ENCODE measurements at places on chromosomes 2 and 18. TPM values are rescaled to one million over a fixed set of nuclear protein-coding genes. Genes with fewer than 3 reads are reported as not detected.
A peak's percentile ranks its signal among the peaks of the same experiment; 100 is the strongest.

Gene MAP3K19
- not detected for total RNA-seq

DNA sequence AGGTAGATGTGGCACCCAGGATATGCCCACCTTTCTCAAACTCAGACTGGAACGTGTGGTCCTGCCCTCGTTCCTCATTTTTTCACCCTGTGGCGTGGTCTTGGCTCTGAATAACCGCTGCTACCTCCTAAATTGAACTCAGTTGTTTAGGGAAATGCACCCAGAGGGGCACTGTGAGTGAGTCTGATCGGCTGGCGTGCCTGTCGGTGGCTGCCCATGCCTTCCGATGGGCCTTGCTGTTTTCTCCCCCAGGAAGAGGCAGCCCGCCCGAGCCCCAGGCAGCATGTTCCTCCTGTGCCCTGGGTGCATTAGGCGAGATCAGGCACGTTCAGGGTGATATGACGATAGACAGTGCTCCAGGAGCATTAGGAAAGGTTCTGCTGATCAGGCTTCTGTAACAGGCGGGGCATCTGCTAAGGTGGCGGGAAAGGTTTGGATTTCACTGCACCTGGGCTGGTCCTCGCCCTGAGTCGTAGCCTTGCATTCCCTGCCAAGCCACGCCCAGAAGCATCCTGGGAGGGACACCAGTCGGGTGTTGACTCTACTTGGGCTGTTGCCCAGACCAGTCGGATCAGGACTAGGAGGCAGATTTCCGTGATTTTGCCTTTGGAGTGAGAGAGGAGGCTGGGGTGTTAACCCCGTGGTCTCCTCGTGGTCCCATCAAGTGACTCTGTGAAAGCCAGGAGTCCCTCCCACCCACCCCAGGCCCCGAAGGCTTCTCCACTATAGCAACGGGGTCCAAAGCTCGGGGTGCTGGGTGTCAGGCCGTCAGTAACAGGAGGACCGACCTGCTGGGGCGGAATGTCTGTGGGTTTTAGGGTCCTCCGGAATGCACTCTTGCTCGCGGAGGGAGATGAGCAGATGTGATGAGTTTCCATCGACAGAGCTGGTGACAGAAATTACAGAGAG is 75.1 kb downstream of the SH3BP4 start:
- no peak overlapping the region for H3K27ac ChIP-seq
- DNase-seq: peak; percentile 64

Gene TNFRSF11A
- 0.72 TPM for total RNA-seq

Gene IGFBP5
- 116 TPM for total RNA-seq

- no peaks in the 10 kb centered on the region for H3K4me1 ChIP-seq
- no peak for DNase-seq
- H3K27me3 ChIP-seq: no peaks in the 10 kb centered on the region
- no peak overlapping the region for H3K4me3 ChIP-seq
Measured at GRCh38 chr2:195359043-195359735, 297.8 kb upstream of the SLC39A10 start.

- H3K36me3 ChIP-seq: no peaks in the 10 kb centered on the region
- DNase-seq: peak; percentile 77
- no peaks in the 10 kb centered on the region for H3K27me3 ChIP-seq
- H3K4me3 ChIP-seq: no peak overlapping the region
- peak overlapping the region; percentile 76 for H3K27ac ChIP-seq
Measured at GRCh38 chr2:105488285-105488684, 89.4 kb upstream of the FHL2 start.

GRCh38 chr18:75478996-75479880 is 51.7 kb upstream of the SMIM21 start:
- no peak for DNase-seq
- no peaks in the 10 kb centered on the region for H3K4me1 ChIP-seq
- no peak overlapping the region for H3K27ac ChIP-seq
- no peak overlapping the region for H3K4me3 ChIP-seq
- no peaks in the 10 kb centered on the region for H3K36me3 ChIP-seq
- H3K27me3 ChIP-seq: no peaks in the 10 kb centered on the region

DNA sequence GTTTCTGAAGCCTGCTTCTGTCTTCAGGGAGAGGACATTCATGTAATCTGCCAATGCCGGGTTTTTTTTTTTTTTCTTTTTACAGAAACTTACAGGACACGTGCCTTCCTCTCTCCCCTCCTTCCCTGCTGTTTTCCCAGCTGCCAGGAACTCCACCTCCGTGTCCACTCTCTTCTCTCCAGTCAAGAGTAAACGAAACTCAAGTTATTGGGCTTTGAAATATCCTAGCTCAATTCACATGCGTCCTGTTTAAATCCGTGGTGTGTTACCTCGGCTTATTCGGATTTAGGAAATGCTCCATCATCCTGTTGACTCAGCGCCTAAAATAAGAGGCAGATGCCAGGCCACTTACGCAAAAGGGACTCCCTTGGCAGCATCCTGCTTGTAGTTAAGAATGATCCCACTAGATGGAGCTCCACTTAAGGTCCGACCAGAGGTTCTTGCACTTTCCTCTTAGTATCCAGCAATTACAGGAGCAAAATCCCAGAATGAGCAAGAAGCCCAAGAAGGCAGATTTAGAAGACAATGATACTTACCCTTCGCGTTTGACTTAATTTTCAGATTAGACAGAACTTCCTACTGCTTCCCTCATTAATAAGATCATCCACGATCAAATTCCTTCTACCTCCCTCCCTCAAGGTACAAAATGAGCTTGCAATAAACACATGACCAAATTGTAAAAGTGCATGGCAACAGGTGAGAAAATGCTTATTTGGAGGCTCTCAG is 97.2 kb upstream of the ZCCHC2 start:
- H3K36me3 ChIP-seq: no peaks in the 10 kb centered on the region
- no peaks in the 10 kb centered on the region for H3K27me3 ChIP-seq
- peak; percentile 94 for DNase-seq
- peaks cover 16% of the 10 kb centered on the region for H3K4me1 ChIP-seq
- H3K27ac ChIP-seq: peak overlapping the region; percentile 92

- no peaks in the 10 kb centered on the region for H3K27me3 ChIP-seq
- no peak overlapping the region for H3K4me3 ChIP-seq
- no peaks in the 10 kb centered on the region for H3K36me3 ChIP-seq
- DNase-seq: no peak
- H3K4me1 ChIP-seq: peaks cover 8% of the 10 kb centered on the region
Measured at GRCh38 chr2:207801259-207801658, 31.6 kb upstream of the FZD5 start.

DNA sequence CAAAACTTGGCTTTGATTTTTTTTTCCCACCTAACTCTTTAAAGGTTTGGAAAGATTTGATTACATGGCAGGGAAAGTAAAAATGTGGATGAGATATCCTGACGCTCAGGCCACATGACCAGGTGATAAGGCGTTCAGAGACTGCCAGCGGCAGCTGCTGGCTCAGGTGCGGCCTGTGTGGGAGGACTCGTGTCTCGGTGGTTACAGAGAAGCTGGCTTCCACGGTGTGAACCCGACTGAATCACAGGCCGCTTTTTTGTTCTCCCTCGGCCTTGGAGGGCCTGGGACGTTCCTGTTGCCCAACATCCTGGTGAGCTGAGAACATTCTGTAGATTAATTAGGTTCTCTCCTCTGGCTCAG is 124.2 kb upstream of the ZNF516 start:
- DNase-seq: no peak
- H3K4me3 ChIP-seq: no peak overlapping the region

- H3K27me3 ChIP-seq: peaks cover 3% of the 10 kb centered on the region
- no peak overlapping the region for H3K4me3 ChIP-seq
- H3K36me3 ChIP-seq: no peaks in the 10 kb centered on the region
- no peak overlapping the region for H3K27ac ChIP-seq
- no peak for DNase-seq
- no peaks in the 10 kb centered on the region for H3K4me1 ChIP-seq
Measured at GRCh38 chr2:152924722-152925121, 206.3 kb downstream of the ARL6IP6 start.

Gene PPP1R1C
- total RNA-seq: 44.1 TPM

Gene ESCO1
- 10.0 TPM for total RNA-seq

GRCh38 chr2:229414631-229415030 is 143.5 kb upstream of the PID1 start:
- H3K27me3 ChIP-seq: no peaks in the 10 kb centered on the region
- no peaks in the 10 kb centered on the region for H3K4me1 ChIP-seq
- no peaks in the 10 kb centered on the region for H3K36me3 ChIP-seq
- no peak for DNase-seq
- no peak overlapping the region for H3K27ac ChIP-seq

GRCh38 chr18:2963048-2963447 is 49.9 kb downstream of the LPIN2 start:
- H3K4me1 ChIP-seq: peaks cover 58% of the 10 kb centered on the region
- no peaks in the 10 kb centered on the region for H3K36me3 ChIP-seq
- no peak for DNase-seq
- H3K27me3 ChIP-seq: no peaks in the 10 kb centered on the region

Gene RGPD4
- total RNA-seq: not detected

DNA sequence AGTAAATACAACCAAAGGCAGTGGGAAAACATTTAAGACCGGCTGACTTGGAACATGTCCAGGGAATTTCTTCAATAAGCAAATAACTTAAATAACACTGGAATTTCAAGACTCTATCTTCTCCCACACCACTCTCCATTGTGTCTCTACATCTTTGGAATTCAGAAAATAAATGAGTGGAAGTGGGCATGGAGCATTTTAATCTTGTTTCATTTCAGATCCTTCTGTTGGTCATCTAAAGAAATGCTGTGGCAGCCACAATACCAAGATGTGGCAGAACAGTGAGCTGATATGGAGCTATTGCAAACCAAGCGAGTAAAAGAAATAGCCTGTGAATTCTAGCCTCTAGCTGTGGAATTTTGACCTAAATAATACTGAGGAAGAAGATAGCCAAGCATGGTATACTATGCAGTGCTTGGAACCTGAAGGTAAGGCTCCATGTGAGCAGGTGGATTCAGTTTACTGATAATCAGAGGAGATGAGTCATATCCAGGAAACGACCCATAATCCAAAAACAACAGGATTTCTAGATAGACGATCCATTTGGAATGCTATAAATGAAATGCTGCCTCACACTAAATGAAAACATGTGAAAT is 157.1 kb upstream of the SCN7A start:
- no peak overlapping the region for H3K27ac ChIP-seq
- no peaks in the 10 kb centered on the region for H3K27me3 ChIP-seq
- no peaks in the 10 kb centered on the region for H3K36me3 ChIP-seq
- DNase-seq: no peak
- no peak overlapping the region for H3K4me3 ChIP-seq

Gene MOCOS
- total RNA-seq: 0.47 TPM

DNA sequence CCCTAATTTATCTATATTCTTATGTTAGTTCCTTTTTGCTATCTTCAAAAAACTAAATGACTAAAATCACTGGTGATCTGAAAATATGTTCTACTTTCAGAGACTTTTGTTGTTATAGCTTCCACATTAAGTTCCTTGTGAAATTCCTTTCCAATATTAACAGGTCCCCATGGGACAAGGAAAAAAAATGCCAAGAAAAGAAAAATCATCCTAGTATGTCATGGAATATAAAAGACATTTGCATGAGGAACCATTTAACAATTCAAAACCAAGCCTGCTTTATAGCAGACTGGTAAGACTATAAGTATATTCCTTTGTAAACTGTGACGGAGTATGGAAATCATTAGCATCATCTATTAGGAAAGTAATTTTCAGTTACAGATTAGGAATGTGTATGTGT is 48.1 kb downstream of the COBLL1 start:
- H3K36me3 ChIP-seq: no peaks in the 10 kb centered on the region
- peak overlapping the region; percentile 69 for H3K27ac ChIP-seq
- H3K27me3 ChIP-seq: no peaks in the 10 kb centered on the region
- DNase-seq: no peak
- no peak overlapping the region for H3K4me3 ChIP-seq

GRCh38 chr2:240797914-240798313 is 22.1 kb downstream of the KIF1A start:
- H3K27ac ChIP-seq: no peak overlapping the region
- no peaks in the 10 kb centered on the region for H3K36me3 ChIP-seq
- H3K4me1 ChIP-seq: peaks cover 5% of the 10 kb centered on the region

- no peaks in the 10 kb centered on the region for H3K36me3 ChIP-seq
- H3K27me3 ChIP-seq: no peaks in the 10 kb centered on the region
- no peak overlapping the region for H3K4me3 ChIP-seq
- DNase-seq: no peak
- H3K4me1 ChIP-seq: no peaks in the 10 kb centered on the region
Measured at GRCh38 chr18:11714244-11714918, 25.3 kb downstream of the GNAL start.

- no peaks in the 10 kb centered on the region for H3K36me3 ChIP-seq
- H3K4me3 ChIP-seq: no peak overlapping the region
- H3K4me1 ChIP-seq: peaks cover 12% of the 10 kb centered on the region
- DNase-seq: no peak
- peak overlapping the region; percentile 77 for H3K27ac ChIP-seq
- no peaks in the 10 kb centered on the region for H3K27me3 ChIP-seq
Measured at GRCh38 chr2:69682525-69682924, 39.0 kb upstream of the AAK1 start.

GRCh38 chr2:205053827-205054410 is 508.6 kb downstream of the PARD3B start:
- no peaks in the 10 kb centered on the region for H3K4me1 ChIP-seq
- no peaks in the 10 kb centered on the region for H3K36me3 ChIP-seq
- DNase-seq: no peak
- no peak overlapping the region for H3K27ac ChIP-seq

Gene CBLN2
- not detected for total RNA-seq

GRCh38 chr2:218722876-218723785 is 12.5 kb downstream of the TTLL4 start:
- no peaks in the 10 kb centered on the region for H3K4me1 ChIP-seq
- no peaks in the 10 kb centered on the region for H3K36me3 ChIP-seq
- H3K4me3 ChIP-seq: no peak overlapping the region
- H3K27ac ChIP-seq: no peak overlapping the region
- no peak for DNase-seq

Gene RNASEH1
- total RNA-seq: 22.8 TPM

- DNase-seq: peak; percentile 81
- peaks cover 82% of the 10 kb centered on the region for H3K36me3 ChIP-seq
- no peak overlapping the region for H3K4me3 ChIP-seq
- H3K27me3 ChIP-seq: no peaks in the 10 kb centered on the region
Measured at GRCh38 chr2:105369777-105370690, 28.8 kb downstream of the FHL2 start.

GRCh38 chr2:220224691-220225543 is 597.5 kb downstream of the SLC4A3 start:
- H3K4me1 ChIP-seq: no peaks in the 10 kb centered on the region
- H3K36me3 ChIP-seq: no peaks in the 10 kb centered on the region
- H3K4me3 ChIP-seq: no peak overlapping the region

GRCh38 chr2:28606986-28607441 is 111.2 kb downstream of the PLB1 start:
- DNase-seq: no peak
- peak overlapping the region; percentile 79 for H3K27ac ChIP-seq
- H3K4me3 ChIP-seq: no peak overlapping the region
- H3K27me3 ChIP-seq: no peaks in the 10 kb centered on the region
- H3K36me3 ChIP-seq: no peaks in the 10 kb centered on the region

Gene LIMS2
- total RNA-seq: 164 TPM
